ENCODE measurements at places on chromosomes 5 and 9. TPM values are rescaled to one million over a fixed set of nuclear protein-coding genes. Genes with fewer than 3 reads are reported as not detected.
A peak's percentile ranks its signal among the peaks of the same experiment; 100 is the strongest.

- peak; percentile 21 for DNase-seq
These were observed 51.0 kb upstream of the IFNK start for GRCh38 chr9:27473111-27473529.

DNA sequence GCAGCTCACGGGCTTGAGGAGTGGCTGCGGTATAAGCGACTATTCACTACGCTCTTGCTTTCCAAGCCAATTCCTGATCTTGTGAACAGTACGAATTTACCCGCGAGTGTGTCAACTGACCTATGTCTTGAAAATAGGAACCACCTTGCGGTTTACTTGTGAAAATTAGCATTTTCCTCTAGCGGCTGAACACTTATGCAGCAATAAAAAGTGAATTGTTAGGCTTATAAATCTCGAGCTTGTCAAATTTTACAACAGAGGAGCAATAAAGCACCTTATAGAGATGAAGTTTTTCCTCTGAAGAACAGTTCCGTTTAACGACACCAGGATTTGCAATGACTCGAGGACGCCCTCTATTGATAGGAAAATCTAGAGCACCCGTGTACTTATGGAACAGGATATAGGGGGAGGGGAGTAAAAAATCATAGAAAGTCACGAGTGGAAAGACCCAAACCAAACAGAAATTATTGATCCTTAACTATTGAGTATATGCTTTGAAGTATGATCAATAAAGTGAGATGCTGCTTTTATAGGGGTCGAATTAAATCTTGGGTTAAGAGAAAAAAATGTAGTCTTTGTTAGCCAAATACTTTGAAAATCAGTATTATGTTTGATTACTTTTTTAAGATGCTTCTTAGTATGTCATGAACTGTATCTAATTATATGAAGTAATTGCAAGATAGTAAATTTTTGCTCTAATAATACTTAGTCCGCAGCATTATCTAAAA, 1.9 kb upstream of the RGMB start:
- DNase-seq = no peak

DNA sequence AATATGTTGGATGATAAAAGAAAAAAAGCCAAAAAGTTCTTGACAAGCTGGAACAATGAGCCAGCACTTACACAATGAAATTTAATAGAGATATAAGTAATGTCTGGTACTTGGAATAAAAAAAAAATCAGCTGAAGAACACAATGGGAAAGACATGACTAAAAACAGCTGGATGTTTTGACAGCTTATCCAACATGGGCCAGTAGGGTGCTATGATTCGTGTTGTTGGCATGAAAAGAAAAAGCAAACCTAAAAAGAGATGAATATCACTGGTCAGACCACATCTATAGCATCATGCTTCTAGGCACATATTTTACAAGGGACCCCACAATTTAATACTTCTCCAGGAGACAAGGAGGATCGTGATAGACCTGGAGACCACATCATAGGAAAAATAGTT, 175.3 kb downstream of the ARL15 start:
- no peak for DNase-seq

DNA sequence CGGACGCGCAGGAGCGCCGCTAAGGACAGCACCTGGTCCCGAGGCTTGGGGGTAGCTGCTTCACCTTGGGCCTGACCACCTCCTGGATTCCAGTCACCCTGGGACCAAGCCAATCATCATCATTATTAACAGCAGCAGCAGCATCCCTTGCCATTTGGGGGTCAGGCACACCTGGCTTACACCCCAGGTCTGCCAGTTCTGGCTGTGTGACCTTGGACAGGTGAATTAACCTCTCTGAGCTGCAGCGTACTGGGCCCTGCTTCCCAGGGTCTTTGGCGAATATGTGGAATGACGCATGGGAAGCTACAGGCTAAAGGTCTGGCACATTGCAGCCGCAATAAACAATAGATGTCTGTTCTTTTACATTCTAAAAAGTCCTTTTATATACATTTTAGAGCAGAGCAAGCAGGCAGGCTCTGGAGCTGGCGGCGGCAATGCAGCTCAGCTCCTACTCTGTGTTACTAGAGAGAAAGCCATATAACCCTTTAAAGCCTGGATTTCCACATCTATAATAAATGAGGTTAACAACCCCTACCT, 97.8 kb upstream of the CPLX2 start:
- no peak for DNase-seq

- DNase-seq = no peak
These were observed 36.8 kb upstream of the C5orf58 start for GRCh38 chr5:170195961-170196360.

PDE8B gene
- 1.2 TPM for total RNA-seq

GRCh38 chr9:126809068-126809467, 4.2 kb downstream of the ZBTB43 start:
- DNase-seq = no peak

HACD4 gene
- total RNA-seq = 0.45 TPM

DNA sequence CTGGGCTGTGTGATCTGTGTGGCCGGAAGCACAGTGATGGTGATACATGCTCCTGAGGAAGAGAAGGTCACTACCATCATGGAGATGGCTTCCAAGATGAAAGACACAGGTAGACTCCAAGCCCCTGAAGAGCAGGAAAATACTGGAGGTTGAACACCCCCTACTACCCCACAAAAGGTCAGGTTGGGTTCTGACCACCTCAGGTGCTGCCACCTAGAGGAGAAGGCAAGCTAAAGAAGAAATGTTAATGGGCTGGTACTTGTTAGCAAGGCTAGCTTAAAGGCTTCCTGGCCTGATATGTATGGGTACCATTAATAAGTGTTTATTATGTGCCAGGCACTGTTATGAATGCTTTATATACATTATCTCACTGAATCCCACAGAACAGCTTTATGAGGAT, 11.7 kb downstream of the NIPAL4 start:
- DNase-seq = no peak

DNA sequence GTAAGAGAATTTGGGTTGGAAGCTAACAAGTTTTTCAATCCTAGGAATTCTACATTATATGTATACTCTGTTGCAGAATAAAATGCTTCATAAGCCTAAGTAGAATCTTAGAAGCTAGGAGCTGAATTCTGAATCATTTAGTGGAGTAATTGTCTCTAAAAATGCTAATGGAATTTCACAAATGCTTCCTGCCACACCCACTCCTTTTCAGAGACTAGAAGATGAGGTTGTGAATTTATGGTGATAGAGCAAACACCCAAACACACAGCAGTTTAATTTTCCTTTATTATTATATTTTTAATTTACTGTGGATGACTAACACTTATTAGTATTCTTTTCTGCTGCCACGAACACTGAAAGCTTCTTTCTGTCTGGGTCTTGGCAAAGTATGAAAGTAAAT, 208.0 kb upstream of the PDE4D start:
- no peak for DNase-seq

GRCh38 chr5:7852542-7852941, 1.6 kb upstream of the CFAP90 start:
- no peak for DNase-seq

GZMA gene
- total RNA-seq = 1.9 TPM

RIOK2 gene
- 19.6 TPM for total RNA-seq

- no peak for DNase-seq
These were observed 140.6 kb upstream of the LIFR start for GRCh38 chr5:38697013-38697412.

GRCh38 chr9:73237140-73237539, 85.5 kb downstream of the ANXA1 start:
- no peak for DNase-seq

F12 gene
- total RNA-seq = not detected

DNA sequence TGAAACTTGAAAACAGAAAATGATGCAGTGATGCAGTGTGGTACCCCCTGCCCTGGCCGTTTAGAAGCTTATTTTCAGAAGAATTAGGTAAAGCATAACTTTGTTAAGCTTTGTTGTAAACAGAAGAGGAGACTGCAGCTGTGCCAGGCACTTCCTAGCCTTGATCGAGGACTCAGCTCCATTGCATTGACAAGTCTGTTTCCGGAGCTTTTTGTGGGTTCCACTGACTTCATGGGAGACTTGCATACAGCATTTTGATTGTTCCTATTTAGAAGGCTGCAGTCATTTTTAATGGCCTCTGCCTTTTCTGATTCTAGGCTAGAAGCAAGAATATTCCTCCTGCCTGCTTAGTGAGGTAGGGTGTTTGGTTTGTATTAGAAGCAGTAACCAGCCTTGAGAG, 12.3 kb downstream of the MVB12B start:
- no peak for DNase-seq
